ENCODE measurements at places on chromosomes 4 and X. TPM values are rescaled to one million over a fixed set of nuclear protein-coding genes. Genes with fewer than 3 reads are reported as not detected.
A peak's percentile ranks its signal among the peaks of the same experiment; 100 is the strongest.

GRCh38 chr4:113587156-113587555, 174.4 kb downstream of the CAMK2D start:
- no peak for DNase-seq

GRCh38 chr4:185634066-185634652, 98.9 kb upstream of the PDLIM3 start:
- peak; percentile 15 for DNase-seq

DNA sequence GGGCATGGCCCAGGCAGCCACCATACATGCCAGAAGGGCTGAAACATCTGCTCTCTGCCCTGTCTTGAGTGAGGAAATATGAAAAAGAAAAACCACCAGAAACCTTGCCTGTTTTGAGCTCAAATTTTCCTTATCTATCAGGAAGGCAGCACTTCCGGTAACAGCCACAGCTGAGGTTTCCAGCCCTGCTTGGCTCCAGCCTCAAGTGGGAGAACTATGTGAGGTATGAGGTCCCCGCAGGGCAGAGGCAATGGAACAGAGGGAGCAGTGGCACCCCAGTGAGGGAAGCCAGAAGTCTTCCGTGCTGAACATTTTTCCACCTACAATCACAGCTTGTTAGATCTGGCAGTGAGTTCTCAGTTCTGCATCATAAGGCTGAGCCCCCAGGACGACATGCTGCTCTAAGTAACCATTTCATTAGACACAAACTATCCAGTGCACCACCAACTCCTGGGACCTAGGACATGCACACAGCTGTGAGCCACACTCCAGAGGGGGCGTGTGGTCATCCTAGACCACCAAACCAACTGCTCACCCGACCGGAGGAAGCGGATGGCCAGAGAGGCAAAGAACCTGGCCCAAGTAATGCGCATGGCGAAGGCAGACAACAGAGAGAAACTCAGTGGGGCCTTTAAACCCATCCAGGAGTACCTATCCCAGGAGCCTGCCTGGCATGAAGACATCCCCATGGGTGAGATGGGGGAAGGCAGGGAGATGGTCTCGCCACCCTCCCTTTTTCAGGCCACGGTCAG, 22.6 kb downstream of the WDR1 start:
- no peak for DNase-seq

GRCh38 chr4:158778156-158778711, 9.4 kb downstream of the FNIP2 start:
- no peak for DNase-seq

GRCh38 chr4:126583509-126583908, 1049.2 kb upstream of the INTU start:
- DNase-seq = no peak

- no peak for DNase-seq
Observed at GRCh38 chr4:105236916-105237311, 90.2 kb downstream of the TET2 start.

SYTL5 gene
- total RNA-seq = not detected

SLC9B1 gene
- 1.9 TPM for total RNA-seq
